ENCODE measurements at places on chromosomes 1 and 21.

- DNase-seq: no peak
These were observed 8.4 kb downstream of the TRAF5 start for GRCh38 chr1:211334986-211335385.

GRCh38 chr1:94622757-94623156 is 81.2 kb upstream of the F3 start:
- peak; percentile 87 for DNase-seq

DNA sequence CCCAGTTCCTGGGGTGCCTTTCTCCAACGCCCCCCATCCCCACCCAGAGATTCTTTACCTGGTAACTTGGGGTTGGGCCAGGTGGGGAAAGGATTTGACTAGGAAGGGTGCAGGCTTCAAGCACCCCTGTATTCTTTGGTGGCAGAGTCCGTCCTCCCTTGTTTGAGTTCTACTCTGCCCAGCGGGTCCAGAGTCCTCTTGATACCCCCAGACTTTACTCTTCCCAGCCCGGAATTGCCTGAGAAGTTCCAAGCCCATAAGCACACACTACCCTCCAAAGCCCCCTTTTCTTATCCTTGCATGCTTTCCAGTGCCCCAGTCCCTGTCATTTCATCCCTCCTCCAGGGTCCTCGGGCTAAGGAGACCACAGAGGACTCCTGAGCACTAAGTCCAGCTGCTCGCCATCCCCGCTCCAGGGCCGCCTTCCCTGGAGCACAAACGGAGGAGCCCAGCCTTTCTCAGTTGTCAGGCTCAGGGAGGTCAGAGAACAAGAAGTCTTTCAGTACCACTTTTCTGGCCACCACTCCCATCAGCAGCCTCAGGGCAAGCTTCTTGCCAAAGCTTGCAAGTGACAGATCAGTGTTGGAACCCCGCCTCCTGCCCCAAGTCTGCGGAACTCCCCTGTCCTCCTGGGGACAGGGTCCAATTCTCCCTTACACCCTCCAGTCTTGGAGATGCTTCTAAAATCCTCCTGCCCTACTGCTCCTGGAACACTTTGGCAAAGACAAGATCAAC is 12.2 kb downstream of the SLC45A3 start:
- DNase-seq: no peak

- no peak for DNase-seq
These were observed 176.2 kb upstream of the PRMT6 start for GRCh38 chr1:106880226-106880625.

GRCh38 chr1:157472959-157473358 is 79.4 kb downstream of the FCRL5 start:
- no peak for DNase-seq

All from trophoblast cell (in vitro differentiated cells and primary cell).